AG09319 (cell line): ENCODE measurements at places on chromosomes 5 and 9.
A peak's percentile ranks its signal among the peaks of the same experiment; 100 is the strongest.

DNA sequence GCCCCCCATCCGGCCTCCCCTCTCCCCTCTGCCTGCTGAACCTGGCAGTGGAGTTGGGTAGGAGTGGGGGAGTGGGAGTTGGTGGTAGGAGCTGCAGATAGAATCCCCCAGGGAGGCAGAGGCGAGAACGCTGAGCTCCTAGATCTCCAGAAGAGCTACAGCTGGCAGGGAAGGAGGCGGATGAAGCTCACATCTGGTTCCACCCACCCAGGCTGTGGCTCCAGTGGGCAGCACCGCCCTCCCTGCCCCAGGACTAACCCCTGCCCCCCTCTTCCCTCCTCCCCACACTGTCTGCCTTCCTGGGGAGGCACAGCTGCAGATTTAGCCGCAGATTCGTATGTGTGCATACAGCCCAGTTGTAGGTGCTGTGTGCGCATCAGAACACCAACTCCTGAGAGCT is 34.2 kb downstream of the C9orf50 start:
- no peak for DNase-seq

GRCh38 chr5:76715736-76716455 is at the start of gene F2R:
Gene F2R (plus strand): TSS chr5:76716126. CDS start chr5:76716308, 182 bp downstream.
- no peak for DNase-seq

DNA sequence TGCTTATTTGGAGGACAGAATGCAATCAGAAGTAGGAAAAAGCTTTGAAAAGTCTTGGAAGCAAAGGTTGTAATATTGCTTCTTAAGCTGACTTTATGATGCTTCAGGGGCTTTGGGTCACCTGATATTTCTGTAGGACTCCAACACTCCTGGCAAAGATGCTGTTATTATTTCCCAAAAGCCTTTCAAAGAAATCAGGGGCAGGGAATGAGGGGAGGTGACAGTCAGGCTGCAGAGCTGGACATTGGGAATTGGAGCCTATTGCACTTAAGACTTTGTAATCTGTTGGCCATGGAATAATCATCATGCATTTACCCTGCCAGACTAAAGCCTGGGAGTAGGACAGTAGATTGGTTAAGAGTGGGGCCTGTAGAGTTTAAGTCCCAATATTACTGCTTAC is 168.3 kb upstream of the IL12B start:
- DNase-seq = no peak

DNA sequence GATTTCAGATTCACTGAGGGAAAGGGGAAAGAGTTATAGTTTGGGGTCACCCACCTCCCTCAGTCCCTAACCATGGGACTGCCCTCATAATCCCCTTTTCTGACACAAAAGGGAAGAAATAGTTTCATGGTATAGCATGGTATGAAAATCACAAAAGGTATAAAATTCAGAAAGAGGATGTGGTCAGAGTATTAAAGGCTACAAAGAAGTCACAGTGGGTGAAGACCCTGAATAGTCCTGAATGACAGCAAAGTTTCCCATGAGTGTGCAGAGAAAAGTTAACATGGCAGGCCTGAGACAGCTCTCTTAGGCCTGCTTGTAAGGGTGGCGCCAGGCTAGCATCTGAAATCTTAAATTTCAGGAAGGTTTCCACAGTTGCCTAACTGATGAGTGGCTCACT is 290.6 kb upstream of the ZNF608 start:
- DNase-seq = no peak

DNA sequence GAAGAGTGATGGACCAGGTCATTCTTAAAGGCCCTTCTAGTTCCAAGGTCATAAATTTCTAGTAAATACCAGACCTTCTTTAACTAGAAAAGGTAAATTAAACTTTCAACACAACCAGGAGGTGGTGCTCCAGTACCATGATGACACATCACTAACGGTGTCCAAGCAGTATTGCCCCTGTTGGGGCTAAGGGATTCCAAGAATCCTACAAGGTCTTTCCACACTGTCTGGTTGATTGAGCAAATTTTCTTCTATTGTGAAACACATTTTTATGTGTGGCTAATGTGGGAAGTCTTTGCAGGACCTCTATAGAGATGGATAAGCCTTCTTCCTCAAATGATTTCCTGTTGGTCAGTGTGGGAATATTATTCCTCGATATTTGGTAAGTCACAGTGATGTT is 459.6 kb upstream of the PAPPA start:
- peak; percentile 92 for DNase-seq

DNA sequence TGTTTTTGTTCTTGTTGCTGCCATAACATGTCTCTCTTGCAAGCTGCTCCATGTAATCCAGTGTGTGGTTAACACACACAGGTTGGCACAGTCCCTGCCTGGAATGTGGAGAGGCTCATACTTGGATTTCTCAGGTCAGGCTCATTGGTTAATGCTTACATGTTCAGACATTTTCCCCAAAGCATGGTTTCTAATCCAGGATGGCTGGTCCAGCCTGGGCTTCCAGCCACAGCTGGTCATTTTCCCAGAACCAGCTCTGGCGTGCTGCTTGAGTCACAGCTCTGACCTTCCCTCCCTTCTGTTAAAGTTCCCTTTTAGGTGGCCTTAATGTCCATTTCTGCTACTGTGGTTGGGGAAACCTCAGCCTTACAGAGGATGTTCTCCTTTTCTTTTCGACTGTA is 294.3 kb downstream of the TAF11L14 start:
- no peak for DNase-seq

DNA sequence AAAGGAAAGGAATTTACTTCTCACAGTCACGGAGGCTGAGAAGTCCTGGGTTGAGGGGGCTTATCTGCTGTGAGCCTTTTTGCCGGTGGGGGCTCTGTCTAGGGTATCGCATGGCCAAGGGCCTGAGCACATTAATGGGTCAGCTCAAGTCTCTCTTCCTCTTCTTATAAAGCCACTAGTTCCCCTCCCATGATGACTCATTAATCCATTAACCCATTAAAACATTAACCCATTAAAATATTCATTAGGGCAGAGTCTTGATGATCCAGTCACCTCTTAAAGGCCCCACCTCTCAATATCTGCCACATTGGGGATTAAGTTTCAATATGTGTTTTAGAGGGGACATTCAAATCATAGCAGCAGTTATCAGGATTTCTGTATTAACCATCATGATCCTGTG is 406.3 kb downstream of the SPOCK1 start:
- DNase-seq = no peak

DNA sequence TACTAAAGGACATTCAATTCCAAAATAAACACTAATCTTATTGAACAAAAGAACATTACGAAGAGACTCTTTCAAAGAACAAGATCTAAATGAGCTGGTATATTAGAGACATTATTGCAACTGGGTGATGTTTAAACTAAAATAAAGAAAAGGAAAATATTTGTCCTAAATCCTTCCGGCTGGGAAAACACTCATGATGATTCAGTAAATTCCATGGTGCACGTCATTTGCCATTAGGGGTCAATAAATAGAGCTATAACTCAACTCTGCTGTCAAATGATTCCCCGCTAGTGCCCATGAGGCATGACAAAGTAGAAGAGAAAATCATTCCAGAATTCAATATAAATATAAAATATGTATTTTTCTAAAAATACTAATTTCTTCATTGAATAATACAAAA is 565.5 kb upstream of the TUSC1 start:
- no peak for DNase-seq

DNA sequence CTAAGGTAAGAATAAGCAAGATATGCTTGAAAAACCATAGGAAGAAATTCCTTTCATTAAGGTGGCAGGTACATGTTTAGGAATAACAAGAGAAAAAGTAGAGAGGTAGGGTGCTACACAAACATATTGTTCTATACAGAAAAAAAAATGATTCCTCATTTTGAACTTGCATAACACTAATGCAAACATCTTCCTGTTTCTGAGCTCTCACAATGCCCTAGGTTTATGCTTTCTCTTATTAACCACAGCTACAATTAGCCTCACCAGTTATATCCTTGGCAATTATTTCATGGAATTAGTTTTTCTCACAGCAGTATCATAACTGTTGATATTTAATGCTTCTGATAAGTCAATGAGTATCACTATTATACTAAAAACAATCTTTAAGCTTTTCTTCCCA is 20.7 kb downstream of the CEMIP2 start:
- no peak for DNase-seq

DNA sequence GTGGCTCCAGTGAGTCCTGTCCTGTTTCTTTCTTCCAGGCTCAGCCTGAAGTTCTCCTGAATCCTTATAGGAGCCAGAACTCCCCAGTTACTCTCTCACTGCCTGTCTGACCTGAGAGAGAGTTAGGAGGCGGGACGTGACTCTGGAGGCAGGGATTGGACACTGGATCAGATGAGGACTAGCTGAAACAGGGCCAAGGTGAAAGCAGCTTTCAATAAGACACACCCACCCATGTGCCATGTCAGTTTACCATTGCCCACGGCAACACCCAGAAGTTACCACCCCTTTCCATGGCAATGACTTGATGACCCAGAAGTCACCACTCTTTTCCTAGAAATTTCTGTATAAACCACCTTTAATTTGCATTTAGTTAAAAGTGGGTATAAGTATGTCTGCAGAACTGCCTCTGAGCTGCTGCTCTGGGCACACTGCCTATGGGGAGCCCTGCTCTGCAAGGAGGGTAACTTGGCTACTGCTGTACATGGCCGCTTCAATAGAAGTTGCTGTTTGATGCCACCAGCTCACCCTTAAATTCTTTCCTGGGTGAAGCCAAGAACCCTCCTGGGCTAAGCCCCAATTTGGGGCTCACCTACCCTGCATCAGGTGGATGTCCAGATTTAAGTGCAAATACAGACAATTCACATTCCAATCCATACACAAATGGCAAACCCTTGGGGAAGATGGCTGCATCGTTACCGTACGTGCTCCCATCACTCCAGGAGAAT is 13.7 kb downstream of the FCN2 start:
- no peak for DNase-seq

GRCh38 chr5:56088967-56089829 is 94.4 kb upstream of the IL6ST start:
- no peak for DNase-seq

DNA sequence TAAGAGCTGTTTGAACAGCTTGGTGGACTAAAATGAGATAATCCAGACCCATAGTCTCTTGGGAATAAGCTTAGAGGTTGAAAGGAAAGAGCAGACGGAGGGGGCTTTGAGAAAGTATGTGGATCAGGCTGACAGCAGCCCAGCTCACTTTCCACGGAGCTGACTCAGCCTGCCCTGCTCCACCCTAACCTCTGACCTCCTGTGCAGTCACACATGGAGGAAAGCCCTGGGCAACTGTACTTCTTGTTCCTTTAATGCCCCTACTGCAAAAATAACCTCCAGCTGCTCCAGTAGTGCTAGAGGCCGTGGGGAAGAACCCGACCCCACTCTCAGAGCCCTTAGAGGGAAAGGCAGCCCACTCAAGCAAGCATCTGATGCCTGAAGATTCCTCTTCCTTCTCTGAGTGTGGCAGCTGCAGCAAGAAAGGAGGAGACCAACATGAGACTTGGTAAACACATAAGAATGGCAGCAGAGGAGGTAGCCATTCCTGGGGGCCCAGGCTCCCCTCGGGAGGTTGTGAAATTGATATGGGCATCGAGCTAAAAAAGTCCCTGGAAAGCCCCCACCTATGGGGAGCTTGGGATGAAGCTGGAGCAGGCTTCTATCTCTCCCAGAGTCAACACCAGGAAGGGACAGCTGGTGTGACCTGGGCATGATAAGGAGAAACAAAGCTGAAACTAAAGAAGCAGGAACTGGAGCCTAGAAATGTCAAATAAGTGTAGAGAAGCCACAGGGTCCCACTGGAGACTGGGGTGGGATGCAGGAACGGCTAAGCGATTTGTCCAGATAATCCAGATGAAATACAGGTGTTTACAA is 204.3 kb downstream of the PIK3R1 start:
- DNase-seq = no peak

DNA sequence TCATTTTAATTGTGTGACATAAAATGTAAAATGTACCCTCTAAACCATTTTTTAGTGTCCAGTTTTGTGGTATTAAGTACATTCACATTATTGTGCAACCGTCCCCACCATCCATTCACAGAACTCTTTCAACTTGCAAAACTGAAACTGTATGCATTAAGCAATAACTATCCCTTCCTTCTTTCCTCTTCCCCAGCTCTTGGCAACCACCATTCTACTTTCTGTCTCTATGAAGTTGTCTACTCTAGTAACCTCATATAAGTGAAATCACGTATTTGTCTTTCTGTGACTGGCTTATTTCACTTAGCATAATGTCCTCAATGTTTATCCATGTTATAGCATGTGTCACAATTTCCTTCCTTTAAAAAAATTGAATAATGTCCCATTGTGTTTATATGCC is 142.4 kb downstream of the C9orf152 start:
- no peak for DNase-seq

DNA sequence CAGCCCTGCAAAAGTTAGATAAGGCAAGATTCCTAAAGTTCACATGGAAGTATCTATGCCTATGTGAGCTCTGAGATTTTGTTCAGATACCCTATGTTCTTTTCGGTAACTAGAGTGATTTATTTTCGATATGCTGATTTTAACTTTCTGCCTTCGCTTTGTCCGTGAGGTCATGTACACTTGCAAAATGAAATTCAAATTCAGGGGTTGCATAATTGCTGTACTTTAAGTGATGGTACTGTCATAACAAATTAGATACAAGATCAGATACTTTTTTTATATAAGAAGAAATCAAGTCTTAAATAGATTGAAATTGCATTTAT is 350 bp upstream of the ECPAS start:
- no peak for DNase-seq

DNA sequence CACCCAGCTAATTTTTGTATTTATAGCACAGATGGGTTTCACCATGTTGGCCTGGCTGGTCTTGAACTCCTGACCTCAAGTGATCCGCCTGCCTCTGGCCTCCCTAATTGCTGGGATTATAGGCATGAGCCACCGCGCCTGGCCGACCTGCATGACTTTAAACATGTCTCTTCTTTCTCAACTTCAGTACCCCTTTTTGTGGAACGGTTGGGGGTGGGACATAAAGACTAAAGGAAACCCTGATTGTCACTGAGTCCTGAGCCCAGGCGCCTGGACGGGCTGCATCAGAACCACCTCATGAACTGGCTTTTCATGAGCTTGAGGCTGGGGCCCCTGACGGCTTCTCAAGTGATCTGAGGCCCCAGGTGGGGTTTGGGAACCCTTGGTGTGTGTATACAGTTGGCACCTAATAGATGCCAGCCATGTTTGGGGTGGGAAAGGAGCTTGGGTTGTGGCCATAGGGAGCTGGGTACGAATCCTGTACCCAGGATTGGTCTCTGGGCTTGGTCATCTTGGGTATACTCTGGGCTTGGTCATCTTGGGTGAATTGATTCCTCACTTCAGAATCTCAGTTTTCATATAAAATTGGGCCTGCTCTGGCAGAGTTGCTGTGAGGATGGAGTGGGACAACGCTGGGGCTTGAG is 2.2 kb downstream of the GRK6 start:
- DNase-seq = no peak

GRCh38 chr5:149153751-149154610 is 12.7 kb downstream of the ABLIM3 start:
- peak; percentile 69 for DNase-seq

DNA sequence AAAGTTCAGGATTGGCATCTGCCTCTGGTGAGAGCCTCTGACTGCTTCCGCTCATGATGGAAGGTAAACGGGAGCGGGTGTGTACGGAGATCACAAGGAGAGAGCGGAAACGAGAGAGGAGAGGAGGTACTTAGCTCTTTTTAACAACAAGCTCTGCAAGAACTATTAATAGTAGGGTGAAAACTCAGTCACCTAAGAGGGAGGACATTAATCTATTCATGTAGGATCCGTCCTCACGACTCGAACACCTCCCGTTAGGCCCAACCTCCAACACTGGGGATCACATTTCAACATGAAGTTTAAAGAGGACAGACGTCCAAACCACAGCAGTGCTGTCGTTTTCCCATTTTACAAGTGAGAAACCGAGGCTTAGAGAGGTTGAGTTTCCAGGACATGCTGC is 173.7 kb downstream of the SLC28A3 start:
- DNase-seq = no peak
